Lower leg skin (tissue), 4 donors: ENCODE measurements at places on chromosomes 2 and 18. TPM values are rescaled to one million over a fixed set of nuclear protein-coding genes. Genes with fewer than 3 reads are reported as not detected.

AFF3 gene
- 2.1 TPM for total RNA-seq

MERTK gene
- total RNA-seq: 5.6 TPM

SLC19A3 gene
- total RNA-seq: 2.1 TPM

TCF7L1 gene
- total RNA-seq: 4.8 TPM

CFAP65 gene
- not detected for total RNA-seq

TRAPPC8 gene
- total RNA-seq: 54.6 TPM

SAG gene
- not detected for total RNA-seq

ZNF804A gene
- total RNA-seq: not detected

TMEM247 gene
- total RNA-seq: not detected

C2orf80 gene
- total RNA-seq: not detected

DRC1 gene
- not detected for total RNA-seq

DSC2 gene
- 35.7 TPM for total RNA-seq

ANKRD30BL gene
- total RNA-seq: not detected

ARHGAP28 gene
- 3.9 TPM for total RNA-seq

DSG2 gene
- 21.7 TPM for total RNA-seq

AOX1 gene
- 18.6 TPM for total RNA-seq

IMPA2 gene
- total RNA-seq: 227 TPM

ZNF514 gene
- total RNA-seq: 14.2 TPM

LRATD1 gene
- total RNA-seq: 34.5 TPM

CERKL gene
- total RNA-seq: not detected

ASNSD1 gene
- total RNA-seq: 29.5 TPM

DPY30 gene
- total RNA-seq: 62.2 TPM

DLX1 gene
- 1.4 TPM for total RNA-seq

SAP130 gene
- 13.3 TPM for total RNA-seq

SCTR gene
- total RNA-seq: not detected

RBBP8 gene
- total RNA-seq: 56.8 TPM

PFN4 gene
- total RNA-seq: 0.65 TPM

PTPN2 gene
- total RNA-seq: 48.9 TPM

ANKRD30B gene
- not detected for total RNA-seq

SH3RF3 gene
- 2.7 TPM for total RNA-seq

FMNL2 gene
- 12.2 TPM for total RNA-seq

EHD3 gene
- total RNA-seq: 3.9 TPM

C2orf66 gene
- not detected for total RNA-seq

STRADB gene
- 4.9 TPM for total RNA-seq

CD226 gene
- total RNA-seq: 0.26 TPM

KCNIP3 gene
- total RNA-seq: 14.9 TPM

RAX gene
- 0.07 TPM for total RNA-seq

TMBIM1 gene
- 277 TPM for total RNA-seq

KIAA2012 gene
- total RNA-seq: not detected

C1QL2 gene
- total RNA-seq: not detected

SIX3 gene
- not detected for total RNA-seq

FEV gene
- total RNA-seq: not detected

HAAO gene
- 1.7 TPM for total RNA-seq

CHRNG gene
- not detected for total RNA-seq

NCKAP5 gene
- 2.0 TPM for total RNA-seq

M1AP gene
- total RNA-seq: not detected

GPAT2 gene
- total RNA-seq: 1.5 TPM

IL37 gene
- 155 TPM for total RNA-seq

E2F6 gene
- 18.2 TPM for total RNA-seq

DCDC2C gene
- 0.16 TPM for total RNA-seq

SP5 gene
- 1.8 TPM for total RNA-seq

BCL2 gene
- 21.7 TPM for total RNA-seq

SNRNP200 gene
- 94.0 TPM for total RNA-seq

SLC30A3 gene
- total RNA-seq: not detected

TNS1 gene
- 71.7 TPM for total RNA-seq

ANKRD62 gene
- total RNA-seq: not detected

NHEJ1 gene
- 18.0 TPM for total RNA-seq

CDH2 gene
- 0.81 TPM for total RNA-seq

RUFY4 gene
- not detected for total RNA-seq
